ENCODE measurements at places on chromosomes 16 and 17.
A peak's percentile ranks its signal among the peaks of the same experiment; 100 is the strongest.

- no peak for DNase-seq
Measured at GRCh38 chr17:41672153-41672552, 16.5 kb upstream of the EIF1 start.

DNA sequence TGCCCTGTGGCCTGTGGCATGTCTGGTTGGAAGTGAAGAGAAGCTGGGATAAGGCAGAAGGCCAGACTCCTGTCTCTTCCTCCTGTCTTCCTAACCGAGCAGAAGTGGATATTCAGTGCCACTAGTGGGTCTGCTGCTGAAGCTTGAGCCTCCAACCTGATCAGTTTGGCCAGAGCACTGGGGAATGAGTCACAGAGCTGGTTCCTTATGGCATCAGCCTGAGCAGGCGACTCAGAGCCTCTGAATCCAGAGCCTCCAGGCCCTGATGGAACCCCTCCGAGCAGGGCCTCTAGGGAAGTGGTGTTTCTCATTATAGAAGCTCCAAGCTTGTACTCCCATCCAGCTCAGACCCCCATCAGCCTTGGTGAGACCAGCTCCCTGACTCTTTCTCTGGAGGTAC, 2.0 kb downstream of the WSCD1 start:
- no peak for DNase-seq

DNA sequence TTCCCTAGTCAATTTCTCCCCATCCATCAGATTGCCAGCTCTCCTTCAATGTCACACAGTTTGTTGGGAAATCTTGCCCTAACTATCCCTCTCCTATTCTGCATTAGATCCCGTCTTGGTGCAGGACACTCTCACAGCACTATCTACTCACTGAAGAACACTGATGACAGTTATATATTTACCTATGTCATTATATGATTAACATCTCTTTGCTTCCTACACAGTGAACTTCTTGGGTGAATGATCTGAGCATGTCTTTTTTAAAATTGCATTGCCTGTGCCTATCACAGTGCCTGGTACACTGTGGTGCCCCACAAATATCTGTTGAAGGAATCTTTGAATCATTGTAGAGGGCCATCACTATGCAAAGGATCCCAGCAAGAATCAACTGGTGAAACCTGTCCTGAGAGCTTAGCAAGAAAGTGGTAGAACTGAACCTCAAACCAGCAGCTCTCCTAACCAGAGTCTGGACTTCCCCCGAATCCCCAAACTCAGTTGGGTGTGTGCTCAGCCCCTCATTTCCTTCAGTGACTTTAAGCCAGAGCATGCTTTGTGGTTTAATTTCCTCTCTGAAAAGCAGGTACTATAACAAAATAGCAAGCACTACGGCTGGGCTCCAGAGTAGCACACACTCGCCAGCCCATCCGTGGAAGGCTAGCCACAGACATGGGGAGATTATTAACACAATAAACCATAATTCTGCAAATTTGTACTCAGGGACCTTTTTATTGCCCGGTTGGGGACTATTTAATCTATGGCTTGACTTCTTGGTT, 680.7 kb upstream of the SALL1 start:
- no peak for DNase-seq

GRCh38 chr17:75182319-75182568, 515 bp downstream of the SUMO2 start:
- no peak for DNase-seq

DNA sequence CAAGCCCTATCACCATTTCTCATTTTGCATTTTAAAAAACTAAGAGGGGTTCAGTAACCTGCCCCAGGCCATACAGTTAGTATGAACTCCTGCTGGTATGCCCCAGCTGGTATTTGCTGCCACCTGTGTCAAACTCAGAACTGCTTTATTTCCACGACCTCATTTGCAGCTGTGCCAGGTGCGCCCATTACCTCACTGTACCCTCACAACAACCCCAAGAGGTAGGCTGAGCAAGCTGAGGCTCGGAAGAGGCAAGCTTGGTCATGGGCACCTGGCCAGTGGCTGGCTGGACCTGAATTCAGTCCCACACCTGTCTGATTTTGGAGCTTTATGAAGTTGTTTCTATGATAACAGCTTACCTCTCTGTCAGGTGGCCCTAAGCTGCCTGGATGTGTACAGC, 7.6 kb downstream of the EPN2 start:
- no peak for DNase-seq

- DNase-seq, result no peak
Measured at GRCh38 chr17:56809106-56809819, 24.5 kb downstream of the C17orf67 start.

DNA sequence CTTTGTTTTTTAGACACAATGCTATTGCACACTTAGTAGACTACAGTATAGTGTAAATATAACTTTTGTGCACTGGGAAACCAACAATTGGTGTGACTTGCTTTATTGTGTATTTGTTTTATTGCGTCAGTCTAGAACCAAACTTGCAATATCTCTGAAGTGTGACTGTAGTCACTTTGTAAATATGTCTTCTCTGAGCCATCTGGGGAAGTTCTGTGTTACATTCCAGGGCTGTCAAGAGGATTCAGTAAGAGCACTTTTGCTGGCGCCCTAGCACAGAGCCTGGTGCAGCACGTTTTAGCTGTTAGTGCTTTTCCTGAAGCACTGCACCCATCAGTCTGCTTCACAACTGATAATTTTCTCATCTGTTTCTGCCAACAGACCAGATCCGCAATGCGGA, 73.2 kb downstream of the NT5M start:
- DNase-seq, result no peak

DNA sequence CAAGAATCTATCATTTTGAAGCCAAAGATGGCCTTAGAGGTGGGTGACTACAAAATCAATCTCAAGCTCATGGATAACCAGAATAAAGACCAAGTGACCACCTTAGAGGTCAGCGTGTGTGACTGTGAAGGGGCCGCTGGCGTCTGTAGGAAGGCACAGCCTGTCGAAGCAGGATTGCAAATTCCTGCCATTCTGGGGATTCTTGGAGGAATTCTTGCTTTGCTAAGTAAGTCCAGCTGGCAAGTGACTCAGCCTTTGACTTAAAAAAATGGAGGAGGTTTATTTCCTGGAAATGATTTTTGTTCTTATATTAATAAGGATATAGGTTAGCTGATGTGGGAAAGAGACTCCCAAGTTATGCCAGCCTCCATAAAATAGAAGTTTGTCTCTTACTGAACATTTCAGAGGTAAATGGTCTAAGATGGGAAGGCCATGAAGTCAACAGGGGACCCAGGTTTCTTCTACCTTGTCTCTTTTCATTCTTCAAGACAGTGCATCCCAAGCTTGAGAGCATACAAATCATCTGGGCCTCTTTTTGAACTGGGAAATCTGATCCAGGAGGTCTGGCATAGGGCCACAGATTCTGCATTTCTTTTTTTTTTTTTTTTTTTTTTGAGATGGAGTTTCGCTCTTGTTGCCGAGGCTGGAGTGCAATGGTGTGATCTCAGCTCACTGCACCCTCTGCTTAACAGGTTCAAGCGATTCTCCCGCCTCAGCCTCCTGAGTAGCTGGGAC, 19.8 kb upstream of the TANGO6 start:
- DNase-seq, result peak; percentile 46

GRCh38 chr16:20291208-20292206, 35.8 kb downstream of the GP2 start:
- no peak for DNase-seq

DNA sequence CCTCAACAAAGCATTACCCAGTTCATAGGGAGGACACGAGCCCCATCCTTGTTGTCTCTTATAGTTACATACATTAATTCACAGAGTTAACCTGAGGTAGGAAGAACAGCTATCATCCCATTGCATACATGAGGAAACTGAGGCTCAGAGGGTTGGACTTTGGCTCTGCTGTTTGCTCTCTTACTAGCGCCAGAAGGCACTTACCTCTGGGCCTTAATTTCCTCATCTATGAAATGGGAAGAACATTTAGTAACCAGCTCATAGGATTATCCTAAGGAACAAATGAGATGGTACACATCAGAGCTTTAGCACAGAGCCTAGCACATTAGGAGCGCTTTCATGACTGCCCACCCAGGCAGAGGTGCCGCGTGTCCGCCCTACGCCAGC, 27.6 kb downstream of the NEUROD2 start:
- no peak for DNase-seq

- DNase-seq, result no peak
Measured at GRCh38 chr17:50624321-50624934, 10.3 kb upstream of the ABCC3 start.

DNA sequence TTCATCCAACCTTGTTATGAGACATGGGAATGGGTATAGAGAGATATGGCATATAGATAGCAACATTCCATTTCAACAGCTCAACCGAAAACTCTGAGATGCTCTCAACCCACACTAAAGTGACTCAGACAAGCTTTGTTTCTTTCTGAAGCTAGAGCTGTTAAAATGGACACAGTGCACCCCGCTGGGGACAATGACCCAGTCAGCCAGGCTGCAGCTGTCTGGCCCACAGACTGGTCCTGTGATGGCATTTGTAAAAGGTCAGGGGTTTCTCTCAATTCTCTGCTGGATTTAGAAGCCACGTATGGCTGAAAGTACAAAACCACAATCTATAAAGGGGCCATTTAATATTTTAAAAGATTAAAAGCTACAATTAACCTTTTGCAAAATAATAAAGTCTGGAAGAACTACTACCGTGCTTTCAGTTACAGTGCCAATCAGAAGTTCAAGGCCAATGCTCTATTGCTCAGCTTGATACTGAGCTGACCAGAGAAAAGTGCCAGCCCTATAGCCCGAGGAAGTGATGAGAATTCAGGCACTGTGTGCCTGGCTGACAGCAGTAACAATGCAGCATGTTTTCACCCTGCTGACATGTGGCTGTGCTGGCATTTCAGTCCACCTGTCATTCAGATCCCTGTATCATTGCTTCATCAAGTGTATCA, 60.2 kb downstream of the TEX2 start:
- peak; percentile 59 for DNase-seq

GRCh38 chr17:78812855-78813254, 27.8 kb downstream of the USP36 start:
- DNase-seq, result no peak

DNA sequence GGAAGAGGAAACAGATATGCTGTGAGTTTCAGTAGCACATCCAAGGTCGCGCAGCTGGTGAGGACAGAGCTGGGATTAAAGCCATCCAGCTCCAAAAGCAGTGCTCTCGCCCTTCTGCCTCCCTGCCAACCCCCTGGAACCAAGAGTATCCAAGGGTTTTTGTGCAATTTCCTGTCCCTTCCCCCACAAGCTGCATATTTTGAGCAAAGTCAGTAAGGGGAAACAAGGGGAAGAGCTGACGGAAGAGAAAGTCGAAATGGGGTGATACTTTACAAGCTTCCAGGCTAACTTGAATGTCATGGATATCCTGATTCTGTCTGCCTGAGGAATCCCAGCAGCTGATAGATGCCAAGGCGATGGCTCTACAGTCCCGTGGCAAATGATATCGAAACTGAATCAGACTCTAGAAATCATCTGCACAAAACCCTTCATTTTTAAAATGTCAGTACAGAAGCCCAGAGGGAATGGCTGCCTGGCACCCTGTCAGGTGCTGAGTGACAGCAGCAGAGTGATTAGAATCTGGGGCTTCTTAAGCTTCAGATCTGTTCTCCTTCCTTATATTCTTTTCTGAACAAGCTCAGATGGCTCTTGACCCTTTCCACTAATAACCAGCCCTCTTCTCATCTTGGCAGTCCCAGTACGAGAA, 42.9 kb upstream of the TEKT3 start:
- no peak for DNase-seq

GRCh38 chr17:82283208-82283749, 9.8 kb upstream of the CSNK1D start:
- DNase-seq, result peak; percentile 71

DNA sequence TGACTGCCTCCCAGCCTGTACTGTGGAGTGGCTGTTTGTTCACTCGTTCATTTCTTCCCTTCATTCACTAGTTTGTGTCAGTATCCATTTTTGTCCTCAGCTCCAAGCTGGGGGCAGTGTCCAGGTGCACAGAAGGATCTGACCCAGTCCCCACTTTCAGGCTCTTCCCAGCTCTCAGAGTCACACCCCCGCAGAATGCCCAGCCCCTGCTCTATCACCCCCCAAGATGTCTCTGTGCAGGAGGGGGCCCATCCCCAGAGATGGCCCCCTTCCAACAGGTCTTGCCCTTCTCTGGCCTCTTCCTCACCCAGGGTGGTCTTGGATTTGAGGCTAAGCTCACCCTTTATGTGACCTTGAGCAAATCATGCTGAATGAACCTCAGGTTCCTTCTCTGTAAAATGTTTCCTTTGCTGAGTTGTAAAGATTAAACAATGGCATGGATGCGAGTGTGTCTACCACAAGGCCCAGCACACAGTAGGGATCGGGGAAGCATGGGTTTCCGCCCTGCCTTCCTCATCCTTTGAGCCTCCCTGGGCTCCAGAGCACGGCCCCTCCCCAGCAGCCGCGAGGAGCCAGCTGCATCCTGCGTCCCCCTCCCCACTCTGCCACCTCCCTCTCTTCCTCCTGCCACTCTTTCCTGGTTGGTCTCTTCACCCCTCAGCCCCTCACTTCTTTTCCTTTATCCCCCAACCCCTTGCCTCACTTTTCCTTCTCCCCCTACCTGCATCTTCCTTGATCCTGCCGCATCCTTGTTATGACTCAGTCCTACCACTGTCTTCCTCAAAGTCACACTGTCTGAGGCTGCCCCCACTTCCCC, 2.8 kb downstream of the FBXL19 start:
- no peak for DNase-seq
